CD4-positive, alpha-beta T cell treated with Interferon alpha-2 for 1 hour (primary cell): ENCODE measurements at places on chromosomes 16 and 17.

DNA sequence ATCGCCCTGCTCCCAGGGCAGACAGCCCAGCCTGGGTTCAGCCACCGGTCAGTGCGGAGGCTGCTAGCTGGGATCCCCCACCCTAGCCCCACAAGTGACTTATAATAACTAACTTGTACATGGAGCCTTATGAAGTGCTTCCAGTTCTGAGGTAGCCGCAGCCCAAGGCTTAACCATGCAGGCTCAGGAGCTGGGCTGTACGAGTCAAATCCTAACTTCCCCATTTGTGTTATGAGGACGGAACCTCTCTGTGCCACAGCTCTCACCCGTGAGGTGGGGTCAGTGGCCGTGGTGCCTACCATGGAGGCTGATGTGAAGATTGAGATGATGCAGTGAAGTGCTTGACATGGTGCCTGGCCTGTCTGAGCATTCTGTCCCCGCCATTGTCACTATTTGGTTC, 27.8 kb upstream of the GOSR2 start:
- no peak for DNase-seq

DNA sequence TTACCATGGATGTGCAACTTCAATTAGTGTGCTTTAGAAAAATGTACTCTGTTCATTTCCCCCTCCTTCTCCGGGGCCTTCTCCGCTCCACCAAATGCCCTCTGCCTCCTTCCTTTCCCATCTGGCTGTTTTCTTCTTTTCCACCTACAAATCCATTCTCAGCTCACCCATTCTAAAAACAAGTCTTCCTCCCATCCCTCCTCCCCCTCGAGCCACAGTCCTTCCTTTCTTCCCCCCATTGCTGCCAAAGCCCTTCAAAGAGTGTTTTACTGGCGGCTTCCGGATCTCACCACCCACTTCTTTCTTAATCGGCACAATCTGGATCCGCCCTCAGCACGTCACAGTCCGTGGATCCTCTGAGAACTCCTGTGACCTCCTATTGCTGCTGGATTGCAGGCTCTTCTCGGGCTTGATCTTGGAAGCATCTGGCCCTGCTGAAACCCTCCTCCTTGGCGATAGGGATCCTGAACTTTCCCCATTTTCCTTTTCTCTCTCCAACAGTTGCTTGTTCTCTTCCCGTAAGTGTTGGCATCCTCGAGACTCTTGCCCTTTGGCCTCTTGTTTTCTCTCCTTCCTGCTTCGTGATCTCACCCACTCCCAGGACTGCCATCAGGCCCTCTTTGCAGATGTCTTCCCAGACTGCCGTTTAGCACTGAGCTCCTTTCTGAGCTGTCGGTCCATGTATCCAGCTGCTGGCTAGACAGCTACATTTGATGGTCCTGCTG, 36.0 kb upstream of the FBXO47 start:
- peak; percentile 46 for DNase-seq

DNA sequence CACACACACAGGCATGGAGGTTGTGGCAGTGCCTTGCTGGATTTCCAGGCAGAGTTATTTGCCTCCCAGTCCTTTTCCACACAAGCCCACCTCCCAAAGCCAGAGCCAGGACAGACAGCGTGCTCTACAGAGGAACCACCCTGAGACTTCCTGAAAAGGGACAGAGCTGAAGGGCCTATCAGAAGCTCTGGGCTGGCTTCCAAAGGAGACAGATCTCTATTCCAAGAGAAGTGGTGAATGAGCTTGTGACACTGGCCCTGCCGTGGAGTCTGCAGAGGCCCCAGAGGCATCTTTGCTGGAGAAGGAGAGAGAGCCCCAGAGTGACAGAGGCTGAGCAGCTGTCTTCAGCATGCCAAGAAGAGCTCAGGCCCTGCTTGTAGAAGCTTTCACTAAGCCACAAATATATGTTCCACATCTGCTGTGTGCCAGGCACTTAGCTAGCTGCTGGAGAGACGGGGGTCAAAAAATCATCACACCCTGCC, 8.3 kb upstream of the LPCAT2 start:
- DNase-seq = no peak

GRCh38 chr17:73189417-73190099, 3.3 kb upstream of the COG1 start:
- no peak for DNase-seq

DNA sequence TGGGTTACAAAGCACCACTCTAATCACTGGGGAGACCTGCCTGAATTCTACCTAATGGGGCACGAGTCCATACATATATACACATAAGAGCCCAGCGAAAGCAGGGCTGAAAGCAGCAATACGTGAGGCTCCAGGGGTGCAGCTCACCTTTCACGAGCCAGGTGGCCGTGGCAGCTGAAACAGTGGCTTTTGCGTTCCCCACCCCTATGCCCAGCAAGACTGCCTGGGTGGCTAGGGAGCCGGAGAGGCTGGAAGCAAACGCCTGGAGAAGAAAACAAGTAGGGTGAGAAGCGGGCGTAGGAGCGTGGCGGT, 618 bp downstream of the RUSF1 start:
- DNase-seq = no peak

- peak; percentile 24 for DNase-seq
Measured at GRCh38 chr17:10729334-10730193, at the start of gene TMEM220. TMEM220 (minus strand) TSS chr17:10730023; CDS start chr17:10729851, 172 bp downstream.

DNA sequence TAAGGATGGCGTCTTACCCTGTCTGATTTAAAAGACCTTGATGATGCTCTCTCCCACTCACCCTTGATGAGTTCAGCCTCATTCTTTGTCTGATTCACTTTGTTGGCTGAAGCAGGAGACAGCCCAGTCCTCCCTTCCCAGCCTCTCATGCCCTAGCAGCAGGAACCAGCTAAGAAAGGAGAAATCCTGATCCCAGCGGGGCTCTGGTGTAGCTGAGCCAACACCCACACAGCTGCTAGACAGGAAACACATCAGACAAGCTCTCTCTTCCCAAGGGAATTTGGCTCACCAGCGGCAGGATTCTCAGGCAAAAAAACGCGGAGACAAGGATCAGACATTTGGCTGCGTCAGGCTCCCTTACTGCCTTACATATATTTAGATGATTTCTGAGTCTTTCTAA, 211.5 kb downstream of the CDH11 start:
- DNase-seq = no peak

DNA sequence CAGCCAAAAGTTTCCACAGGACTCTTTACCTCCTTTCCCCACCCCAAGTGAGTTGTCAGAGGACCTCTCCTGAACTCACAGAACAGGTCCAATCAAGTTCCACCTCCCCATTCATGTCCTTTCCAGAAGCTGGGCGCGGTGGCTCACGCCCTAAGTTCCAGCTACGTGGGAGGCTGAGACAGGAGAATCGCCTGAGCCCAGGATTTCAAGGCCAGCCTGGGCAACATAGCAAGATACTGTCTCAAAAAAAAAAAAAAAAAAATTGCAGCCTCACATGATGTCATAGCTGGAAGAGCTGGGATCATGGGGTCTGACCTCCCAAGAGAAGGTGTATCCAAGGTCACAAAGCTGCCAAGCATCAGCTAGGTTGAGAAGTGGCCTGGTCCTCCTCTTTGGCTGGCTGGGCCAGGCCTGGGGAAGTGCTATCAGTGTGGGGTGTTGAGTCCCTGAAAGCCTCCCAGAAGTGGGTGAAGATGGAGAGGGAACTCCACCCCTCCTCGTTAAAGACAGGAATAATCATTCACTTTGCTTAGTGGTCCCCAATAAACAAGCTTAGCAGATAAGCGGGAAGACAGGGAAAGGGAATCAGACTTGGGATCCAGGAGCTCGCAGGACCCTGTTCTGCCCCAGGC, 5.5 kb upstream of the MNT start:
- DNase-seq = no peak

DNA sequence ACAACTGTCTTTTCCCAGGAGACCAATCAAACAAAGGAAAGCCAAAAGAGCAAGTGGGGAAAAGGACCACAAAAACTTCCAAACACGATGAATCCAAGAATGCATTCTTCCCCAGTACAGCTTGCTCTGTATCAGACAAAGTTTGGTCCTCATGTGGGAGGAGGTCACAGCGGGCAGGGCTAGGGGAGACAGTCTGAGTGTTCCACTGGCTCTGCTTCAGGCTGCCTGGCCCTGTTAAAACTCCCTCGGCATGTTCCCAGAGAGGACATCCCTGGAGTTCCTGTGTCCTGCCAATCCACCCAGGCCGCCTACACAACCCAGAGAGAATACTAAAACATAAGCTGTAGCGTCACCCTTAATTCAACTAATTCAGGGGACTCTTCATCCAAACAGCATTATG, 415.1 kb upstream of the DYNLRB2 start:
- DNase-seq = no peak

GRCh38 chr17:50112694-50113093, 17.3 kb downstream of the SAMD14 start:
- no peak for DNase-seq

GRCh38 chr16:8107296-8107695, 483.0 kb downstream of the TMEM114 start:
- DNase-seq = no peak

GRCh38 chr16:29007730-29008593, 23.1 kb downstream of the LAT start:
- peak; percentile 39 for DNase-seq

DNA sequence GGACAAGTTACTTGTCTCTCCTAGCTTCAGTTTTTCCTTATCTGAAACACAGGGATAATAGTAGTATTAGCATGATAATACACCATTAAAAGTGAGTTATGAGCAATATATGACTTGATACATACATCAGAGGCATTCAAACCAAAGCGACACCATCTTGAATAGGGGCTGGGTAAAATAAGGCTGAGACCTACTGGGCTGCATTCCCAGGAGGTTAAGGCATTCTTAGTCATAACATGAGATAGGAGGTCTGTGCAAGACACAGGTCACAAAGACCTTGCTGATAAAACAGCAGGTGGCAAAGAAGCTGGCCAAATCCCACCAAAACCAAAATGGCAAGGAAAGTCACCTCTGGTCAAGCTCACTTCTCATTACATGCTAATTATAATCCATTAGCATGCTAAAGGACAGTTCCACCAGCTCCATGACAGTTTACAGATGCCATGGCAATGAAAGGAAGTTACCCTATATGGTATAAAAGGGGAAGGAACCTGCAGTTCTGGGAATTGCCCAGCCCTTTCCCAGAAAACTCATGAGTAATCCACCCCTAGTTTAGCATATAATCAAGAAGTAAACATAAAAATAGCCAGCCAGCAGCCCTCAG, 37.2 kb upstream of the HS3ST3A1 start:
- no peak for DNase-seq

GRCh38 chr16:89192956-89193575, 7.3 kb downstream of the SLC22A31 start:
- DNase-seq = peak; percentile 71

- DNase-seq = no peak
Measured at GRCh38 chr16:85550422-85550864, 62.7 kb upstream of the GSE1 start.

- DNase-seq = no peak
Measured at GRCh38 chr17:59427996-59428395, 96.5 kb downstream of the YPEL2 start.

DNA sequence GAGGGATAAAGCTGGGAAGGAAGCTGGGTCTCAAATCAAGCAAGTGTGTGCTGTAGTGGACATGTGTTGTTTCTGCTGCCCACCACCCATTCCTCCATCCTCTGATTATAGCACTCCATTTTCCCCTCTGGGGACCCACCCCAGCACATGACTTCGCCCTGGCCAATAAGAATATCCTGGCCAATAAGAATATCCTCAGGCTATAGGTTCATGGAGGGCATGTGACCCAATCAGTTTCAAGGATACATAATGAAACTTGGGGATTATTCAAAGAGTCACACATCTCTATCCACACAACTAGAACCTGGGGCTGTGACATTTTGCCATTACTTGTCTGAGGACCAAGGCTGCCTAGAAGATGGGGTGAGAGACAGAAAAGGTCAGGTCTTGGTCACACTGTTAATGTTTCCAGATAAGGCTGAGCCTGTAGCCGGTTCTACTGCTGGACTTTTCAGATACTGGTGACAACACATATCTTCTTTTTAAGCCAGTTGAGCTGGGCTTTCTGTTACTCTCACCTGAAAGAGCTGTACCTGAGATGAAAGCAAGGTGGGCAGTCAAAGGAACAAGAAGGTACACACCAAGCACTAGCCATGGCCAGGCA, 33.7 kb downstream of the MYO18A start:
- no peak for DNase-seq

DNA sequence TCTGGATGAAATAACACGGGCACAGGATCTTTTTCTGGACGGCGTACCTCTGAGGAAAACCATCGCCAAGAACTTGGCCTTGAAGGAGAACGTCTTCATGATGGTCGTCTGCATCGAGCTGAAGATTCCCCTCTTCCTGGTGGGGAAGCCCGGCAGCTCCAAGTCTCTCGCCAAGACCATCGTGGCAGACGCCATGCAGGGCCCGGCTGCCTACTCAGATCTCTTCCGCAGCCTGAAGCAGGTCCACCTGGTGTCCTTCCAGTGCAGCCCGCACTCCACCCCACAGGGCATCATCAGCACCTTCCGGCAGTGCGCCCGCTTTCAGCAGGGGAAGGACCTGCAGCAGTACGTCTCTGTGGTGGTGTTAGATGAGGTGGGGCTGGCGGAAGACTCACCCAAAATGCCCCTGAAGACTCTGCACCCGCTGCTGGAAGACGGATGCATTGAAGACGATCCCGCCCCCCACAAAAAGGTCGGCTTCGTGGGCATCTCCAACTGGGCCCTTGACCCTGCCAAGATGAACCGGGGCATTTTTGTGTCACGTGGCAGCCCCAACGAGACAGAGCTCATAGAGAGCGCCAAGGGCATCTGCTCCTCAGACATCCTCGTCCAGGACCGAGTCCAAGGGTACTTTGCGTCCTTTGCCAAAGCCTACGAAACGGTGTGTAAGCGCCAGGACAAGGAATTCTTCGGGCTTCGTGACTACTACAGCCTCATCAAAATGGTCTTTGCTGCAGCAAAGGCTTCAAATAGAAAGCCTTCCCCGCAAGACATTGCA, 68.3 kb upstream of the ENDOV start:
- no peak for DNase-seq

DNA sequence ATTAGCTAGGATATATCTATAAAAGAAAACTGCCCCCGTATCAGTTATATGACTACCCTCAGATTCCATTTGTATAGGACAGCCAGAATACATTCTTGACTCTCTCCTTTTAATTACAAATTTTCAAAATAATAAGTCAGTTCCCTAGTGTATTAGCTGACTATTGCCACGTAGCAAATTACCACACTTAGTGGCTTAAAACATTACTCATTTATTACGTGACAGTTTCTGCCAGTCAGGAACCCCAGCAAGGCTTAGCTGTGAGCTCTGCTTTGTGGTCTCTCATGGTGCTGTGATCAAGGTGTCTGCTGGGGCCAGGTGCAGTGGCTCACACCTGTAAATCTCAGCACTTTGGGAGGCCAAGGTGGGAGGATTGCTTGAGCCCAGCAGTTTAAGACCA, 13.9 kb upstream of the SCNN1B start:
- DNase-seq = no peak

GRCh38 chr16:70747703-70748631, 53.0 kb downstream of the VAC14 start:
- DNase-seq = no peak
